Psoas muscle (tissue), 8 donors: ENCODE measurements at places on chromosomes 6 and 20. TPM values are rescaled to one million over a fixed set of nuclear protein-coding genes. Genes with fewer than 3 reads are reported as not detected.

Gene EPPIN
- not detected for total RNA-seq

DNA sequence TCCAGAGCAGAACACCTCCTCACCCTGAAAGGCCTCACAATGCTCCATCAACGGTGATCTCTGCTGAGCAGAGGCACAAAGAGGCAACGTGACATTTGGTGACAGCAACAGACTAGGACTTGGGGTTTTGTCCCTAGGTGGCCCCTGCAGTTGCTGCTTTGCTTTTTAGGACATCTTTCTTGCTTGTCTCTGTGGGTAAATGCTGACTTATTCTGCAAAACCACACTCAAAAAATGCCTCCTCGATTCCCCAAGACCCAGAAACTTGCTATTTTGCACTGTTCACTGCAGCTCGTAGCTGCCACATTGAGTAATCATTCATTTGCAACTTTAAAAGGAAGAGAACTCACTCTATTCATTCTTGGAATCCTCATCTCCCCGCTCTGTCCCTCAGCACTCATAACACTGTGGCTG is 209.9 kb downstream of the LY86 start:
- no peak for DNase-seq
- no peak overlapping the region for H3K27ac ChIP-seq
- no peaks in the 10 kb centered on the region for H3K4me1 ChIP-seq
- H3K4me3 ChIP-seq, result no peak overlapping the region
- H3K36me3 ChIP-seq, result no peaks in the 10 kb centered on the region

DNA sequence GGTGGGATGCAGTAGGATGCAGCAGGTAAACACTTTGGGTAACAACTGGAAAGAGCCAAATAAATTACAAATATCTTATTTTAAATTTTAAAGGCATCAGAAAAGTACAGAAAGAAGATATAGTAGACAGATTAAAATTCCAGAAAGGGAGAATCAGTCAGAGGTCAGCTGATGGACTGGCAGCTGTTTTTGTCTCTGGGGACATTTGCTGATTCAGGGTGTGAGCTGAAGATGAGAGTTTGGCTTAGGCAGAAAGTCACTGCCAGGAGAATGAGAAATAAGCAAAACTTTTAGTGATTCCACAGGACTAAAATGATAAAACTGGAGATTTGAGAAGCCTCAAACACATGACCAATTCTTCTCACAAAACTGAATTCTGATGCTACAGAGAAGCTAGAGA is 39.5 kb downstream of the AHI1 start:
- H3K4me3 ChIP-seq, result no peak overlapping the region
- H3K27me3 ChIP-seq, result no peaks in the 10 kb centered on the region
- DNase-seq, result no peak
- no peak overlapping the region for H3K27ac ChIP-seq

GRCh38 chr6:76264468-76264867 is 192.0 kb upstream of the IMPG1 start:
- no peak for DNase-seq
- H3K27ac ChIP-seq, result no peak overlapping the region
- H3K36me3 ChIP-seq, result no peaks in the 10 kb centered on the region
- no peaks in the 10 kb centered on the region for H3K27me3 ChIP-seq

DNA sequence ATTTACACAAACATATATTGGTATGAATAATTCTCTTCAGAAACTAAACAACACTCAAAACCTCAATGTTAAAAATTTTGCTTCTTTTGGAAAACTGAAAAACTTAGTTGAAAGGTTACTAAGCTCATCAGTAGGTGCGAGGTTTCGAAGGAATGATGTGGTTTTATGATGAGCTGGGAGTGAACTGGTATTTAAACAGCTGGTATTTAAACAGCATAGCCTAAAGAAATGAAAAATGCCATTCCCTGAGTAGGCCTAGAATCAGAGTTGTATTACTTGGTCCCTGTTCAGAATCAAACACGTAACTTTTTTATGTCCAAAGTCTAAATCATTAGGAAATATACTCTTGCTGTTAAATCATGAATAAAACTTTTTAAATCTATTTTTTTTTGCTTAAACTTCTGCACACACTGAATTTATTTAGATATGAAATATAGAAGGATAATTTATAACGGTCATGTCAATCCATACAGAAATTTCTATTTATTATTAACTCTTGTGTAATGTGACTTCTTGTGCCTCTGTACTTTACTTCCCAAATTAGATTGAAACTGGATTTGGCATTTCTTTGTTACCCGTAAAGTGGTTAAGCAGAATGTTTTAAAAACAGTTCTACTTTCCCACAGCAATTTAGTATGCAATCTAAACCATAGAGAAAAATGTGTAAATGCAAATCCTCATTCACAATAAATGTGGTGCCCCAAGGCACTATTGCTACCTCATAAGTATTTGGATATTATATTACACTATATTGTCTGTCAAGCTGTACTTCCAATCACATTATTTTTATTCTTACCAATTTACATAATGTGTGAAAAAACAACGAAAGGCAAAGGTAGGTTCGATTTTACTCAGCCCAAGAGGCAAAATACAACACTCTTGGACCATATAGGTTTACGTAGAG is 124.1 kb downstream of the HS3ST5 start:
- H3K27ac ChIP-seq, result peak overlapping the region; percentile 73
- H3K4me1 ChIP-seq, result no peaks in the 10 kb centered on the region
- H3K27me3 ChIP-seq, result no peaks in the 10 kb centered on the region
- no peak for DNase-seq

Gene BEND6
- total RNA-seq, result 0.21 TPM

DNA sequence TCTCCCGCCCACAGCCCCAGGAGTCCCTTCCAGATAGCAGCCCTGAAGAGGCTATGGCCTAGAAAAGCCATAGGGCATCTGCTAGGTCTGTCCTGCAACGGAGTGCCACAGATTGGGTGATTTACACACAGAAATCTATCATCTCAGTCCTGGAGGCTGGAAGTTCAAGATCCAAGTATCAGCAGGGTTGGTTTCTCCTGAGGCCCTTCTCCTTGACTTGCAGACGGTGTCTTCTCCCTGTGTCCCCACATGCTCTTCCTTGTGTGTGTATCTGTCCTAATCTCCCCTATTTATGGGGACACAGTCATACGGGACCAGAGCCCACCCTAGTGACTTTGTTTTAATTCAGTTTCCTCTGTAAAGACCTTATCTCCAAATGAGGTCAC is 15.3 kb downstream of the FOXF2 start:
- peaks cover 6% of the 10 kb centered on the region for H3K27me3 ChIP-seq
- no peak overlapping the region for H3K27ac ChIP-seq
- no peaks in the 10 kb centered on the region for H3K36me3 ChIP-seq
- H3K4me1 ChIP-seq, result no peaks in the 10 kb centered on the region

Gene SNX3
- total RNA-seq, result 165 TPM

Gene MTFR2
- total RNA-seq, result 0.20 TPM

GRCh38 chr6:38193481-38194281 is 374.2 kb downstream of the ZFAND3 start:
- H3K36me3 ChIP-seq, result no peaks in the 10 kb centered on the region
- H3K4me1 ChIP-seq, result no peaks in the 10 kb centered on the region
- no peaks in the 10 kb centered on the region for H3K27me3 ChIP-seq
- H3K4me3 ChIP-seq, result no peak overlapping the region

Gene STXBP5
- total RNA-seq, result 16.8 TPM

Gene ZNF165
- 0.30 TPM for total RNA-seq

DNA sequence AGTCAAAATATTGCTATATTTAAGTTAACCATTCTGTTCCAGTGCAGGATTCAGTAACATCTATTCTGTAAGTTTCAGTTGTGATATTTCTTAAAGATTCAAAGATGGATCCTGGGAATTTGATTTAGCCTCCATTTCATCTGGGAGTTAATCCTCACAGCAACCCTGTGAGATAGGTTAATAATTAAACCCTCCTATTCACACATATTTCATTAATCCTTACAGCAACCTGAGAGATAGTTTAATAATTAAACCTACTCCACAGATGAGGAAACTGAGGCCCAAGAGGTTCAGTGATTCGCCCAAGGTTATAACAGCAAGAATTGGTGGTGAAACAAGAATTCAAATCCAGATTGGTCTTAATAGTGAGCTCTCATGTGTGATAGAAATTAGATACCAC is 10.9 kb upstream of the ZBTB2 start:
- no peak overlapping the region for H3K4me3 ChIP-seq
- no peaks in the 10 kb centered on the region for H3K36me3 ChIP-seq
- H3K4me1 ChIP-seq, result peaks cover 15% of the 10 kb centered on the region
- H3K27ac ChIP-seq, result no peak overlapping the region
- no peak for DNase-seq
- H3K27me3 ChIP-seq, result no peaks in the 10 kb centered on the region

Gene SLC22A7
- total RNA-seq, result not detected

DNA sequence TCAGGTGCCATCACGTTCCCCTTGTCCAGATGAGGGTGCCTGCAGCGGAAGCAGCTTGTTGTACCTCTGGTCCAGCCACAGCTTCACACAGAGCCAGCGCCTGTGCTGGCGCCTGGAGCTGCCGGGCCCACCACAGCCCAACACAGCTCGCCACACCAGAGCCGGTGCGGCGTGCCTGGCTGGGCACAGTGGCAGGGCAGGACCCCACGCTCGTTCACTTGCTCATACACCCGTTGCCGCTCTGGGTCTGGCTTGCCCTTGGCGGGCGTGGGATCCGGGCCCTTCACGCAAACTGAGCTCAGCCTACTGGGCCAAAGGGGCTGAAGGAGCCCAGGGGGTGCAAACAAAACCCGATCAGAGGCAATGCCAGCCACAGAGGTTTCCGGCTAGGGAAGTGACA is 492.5 kb upstream of the MANEA start:
- H3K27me3 ChIP-seq, result no peaks in the 10 kb centered on the region
- H3K4me1 ChIP-seq, result no peaks in the 10 kb centered on the region
- H3K27ac ChIP-seq, result no peak overlapping the region

DNA sequence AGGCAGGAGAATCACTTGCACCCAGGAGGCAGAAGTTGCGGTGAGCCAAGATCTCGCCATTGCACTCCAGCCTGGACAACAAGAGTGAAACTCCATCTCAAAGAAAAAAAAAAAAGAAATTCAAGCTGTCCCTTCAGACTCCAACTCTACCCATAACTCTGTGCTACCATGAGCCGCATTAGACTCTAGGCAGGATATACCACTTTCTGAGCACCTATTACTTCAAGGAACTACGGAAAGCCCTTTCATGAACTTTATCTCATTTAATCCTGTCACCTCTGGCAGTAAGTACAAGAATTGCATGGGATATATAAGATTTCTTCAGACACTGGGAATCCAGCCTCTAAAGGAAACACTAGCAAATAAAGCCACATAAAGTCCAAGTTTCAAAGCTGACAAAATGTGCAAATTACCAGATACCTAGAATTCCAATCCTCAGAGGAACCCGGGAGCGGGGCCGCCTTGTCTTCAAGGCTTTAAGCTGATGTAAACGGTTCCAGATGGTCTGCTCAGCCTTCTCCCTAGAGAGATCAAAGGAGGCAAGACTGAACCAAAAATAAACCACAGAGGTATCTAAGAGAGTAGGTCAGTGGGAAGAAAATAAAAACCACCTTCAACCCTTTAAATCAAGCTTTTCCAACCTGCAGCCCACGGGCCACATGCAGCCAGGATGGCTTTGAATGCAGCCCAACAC is 9.4 kb downstream of the CDK5RAP1 start:
- H3K4me3 ChIP-seq, result no peak overlapping the region
- H3K27me3 ChIP-seq, result no peaks in the 10 kb centered on the region
- H3K4me1 ChIP-seq, result no peaks in the 10 kb centered on the region
- H3K36me3 ChIP-seq, result peaks cover 84% of the 10 kb centered on the region
- no peak for DNase-seq
- H3K27ac ChIP-seq, result peak overlapping the region; percentile 50

Gene HDGFL1
- not detected for total RNA-seq

Gene LY86
- total RNA-seq, result 0.39 TPM

Gene CTAGE9
- total RNA-seq, result not detected

- peak overlapping the region; percentile 89 for H3K27ac ChIP-seq
- no peak for DNase-seq
- H3K4me1 ChIP-seq, result peaks cover 31% of the 10 kb centered on the region
- H3K27me3 ChIP-seq, result no peaks in the 10 kb centered on the region
- H3K36me3 ChIP-seq, result no peaks in the 10 kb centered on the region
- peak overlapping the region; percentile 29 for H3K4me3 ChIP-seq
Observed at GRCh38 chr6:118397671-118398465, 150.2 kb upstream of the PLN start.

- DNase-seq, result no peak
- H3K36me3 ChIP-seq, result no peaks in the 10 kb centered on the region
- H3K27me3 ChIP-seq, result no peaks in the 10 kb centered on the region
- H3K27ac ChIP-seq, result no peak overlapping the region
Observed at GRCh38 chr20:50850721-50851286, 55.9 kb downstream of the BCAS4 start.

Gene SCUBE3
- total RNA-seq, result not detected

DNA sequence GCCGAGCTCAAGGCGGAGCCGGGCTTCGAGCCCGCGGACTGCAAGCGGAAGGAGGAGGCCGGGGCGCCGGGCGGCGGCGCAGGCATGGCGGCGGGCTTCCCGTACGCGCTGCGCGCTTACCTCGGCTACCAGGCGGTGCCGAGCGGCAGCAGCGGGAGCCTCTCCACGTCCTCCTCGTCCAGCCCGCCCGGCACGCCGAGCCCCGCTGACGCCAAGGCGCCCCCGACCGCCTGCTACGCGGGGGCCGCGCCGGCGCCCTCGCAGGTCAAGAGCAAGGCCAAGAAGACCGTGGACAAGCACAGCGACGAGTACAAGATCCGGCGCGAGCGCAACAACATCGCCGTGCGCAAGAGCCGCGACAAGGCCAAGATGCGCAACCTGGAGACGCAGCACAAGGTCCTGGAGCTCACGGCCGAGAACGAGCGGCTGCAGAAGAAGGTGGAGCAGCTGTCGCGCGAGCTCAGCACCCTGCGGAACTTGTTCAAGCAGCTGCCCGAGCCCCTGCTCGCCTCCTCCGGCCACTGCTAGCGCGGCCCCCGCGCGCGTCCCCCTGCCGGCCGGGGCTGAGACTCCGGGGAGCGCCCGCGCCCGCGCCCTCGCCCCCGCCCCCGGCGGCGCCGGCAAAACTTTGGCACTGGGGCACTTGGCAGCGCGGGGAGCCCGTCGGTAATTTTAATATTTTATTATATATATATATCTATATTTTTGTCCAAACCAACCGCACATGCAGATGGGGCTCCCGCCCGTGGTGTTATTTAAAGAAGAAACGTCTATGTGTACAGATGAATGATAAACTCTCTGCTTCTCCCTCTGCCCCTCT is 1.1 kb downstream of the CEBPB start:
- no peaks in the 10 kb centered on the region for H3K4me1 ChIP-seq
- peak overlapping the region; percentile 86 for H3K4me3 ChIP-seq
- H3K27me3 ChIP-seq, result no peaks in the 10 kb centered on the region
- H3K27ac ChIP-seq, result peak overlapping the region; percentile 97

DNA sequence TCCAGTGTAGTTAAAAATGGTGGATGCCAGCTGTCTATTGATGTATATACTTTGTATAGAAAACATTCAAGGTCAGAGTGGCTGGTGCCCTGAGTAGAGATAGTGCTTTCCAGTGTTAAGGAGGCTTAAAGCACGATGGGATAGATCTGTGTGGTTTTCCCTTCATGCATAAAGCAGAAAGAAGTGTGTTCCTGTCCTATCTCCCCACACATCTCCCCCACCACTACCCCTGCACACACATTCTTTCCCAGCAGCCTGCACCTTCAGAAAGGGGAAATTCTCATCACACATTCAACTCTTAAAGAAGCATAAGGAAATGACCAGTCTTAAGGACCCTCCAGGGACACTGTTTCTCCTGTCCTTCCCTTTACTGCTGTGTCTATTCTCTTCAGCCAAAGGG is 221.7 kb upstream of the TAB2 start:
- H3K4me1 ChIP-seq, result no peaks in the 10 kb centered on the region
- no peaks in the 10 kb centered on the region for H3K36me3 ChIP-seq
- H3K4me3 ChIP-seq, result no peak overlapping the region
